ENCODE measurements at places on chromosomes 3 and 15. TPM values are rescaled to one million over a fixed set of nuclear protein-coding genes. Genes with fewer than 3 reads are reported as not detected.
A peak's percentile ranks its signal among the peaks of the same experiment; 100 is the strongest.

DNA sequence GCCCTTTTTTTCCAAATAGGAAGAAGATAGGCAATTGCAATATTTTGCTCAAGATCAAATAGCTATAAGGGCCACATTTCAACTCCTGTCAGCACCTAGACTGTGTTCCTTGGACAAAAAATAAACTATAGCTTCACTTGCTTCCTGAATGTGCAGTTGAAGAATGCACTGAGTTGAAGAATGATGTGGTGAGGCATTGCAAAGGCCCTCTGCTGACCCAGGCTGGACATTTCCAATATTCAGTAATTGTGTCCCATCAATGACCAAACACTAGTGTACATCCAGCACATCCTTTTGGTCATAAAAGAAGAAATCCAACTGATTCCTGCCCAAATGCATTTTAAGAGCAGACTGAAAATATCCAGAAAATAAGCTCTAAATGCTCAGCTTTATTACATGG, 424.8 kb upstream of the TGFBR2 start:
- DNase-seq: no peak
- H3K4me3 ChIP-seq: no peak overlapping the region
- no peaks in the 10 kb centered on the region for H3K27me3 ChIP-seq
- H3K4me1 ChIP-seq: no peaks in the 10 kb centered on the region
- H3K27ac ChIP-seq: no peak overlapping the region

DNA sequence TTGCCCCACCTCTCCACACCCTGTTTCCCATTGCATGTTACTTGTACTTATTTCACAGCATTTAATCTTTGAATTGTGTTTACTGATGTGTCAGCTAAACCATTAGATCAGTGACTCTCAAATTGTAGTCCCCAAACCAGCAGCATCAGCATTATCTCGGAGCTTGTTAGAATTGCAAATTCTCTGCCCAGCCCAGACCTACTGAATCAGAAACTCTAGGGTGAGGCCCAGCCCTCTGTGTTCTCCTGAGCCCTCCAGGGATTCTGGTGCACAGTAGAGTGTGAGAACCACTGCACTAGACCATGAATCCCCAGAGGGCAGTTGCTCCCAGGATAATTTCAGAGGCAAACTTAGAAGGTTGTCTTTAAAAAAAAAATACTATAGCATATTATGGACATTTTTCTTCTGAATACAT, 13.0 kb downstream of the PLD1 start:
- peaks cover 32% of the 10 kb centered on the region for H3K4me1 ChIP-seq
- DNase-seq: no peak
- H3K4me3 ChIP-seq: no peak overlapping the region
- no peak overlapping the region for H3K27ac ChIP-seq
- H3K27me3 ChIP-seq: no peaks in the 10 kb centered on the region

DNA sequence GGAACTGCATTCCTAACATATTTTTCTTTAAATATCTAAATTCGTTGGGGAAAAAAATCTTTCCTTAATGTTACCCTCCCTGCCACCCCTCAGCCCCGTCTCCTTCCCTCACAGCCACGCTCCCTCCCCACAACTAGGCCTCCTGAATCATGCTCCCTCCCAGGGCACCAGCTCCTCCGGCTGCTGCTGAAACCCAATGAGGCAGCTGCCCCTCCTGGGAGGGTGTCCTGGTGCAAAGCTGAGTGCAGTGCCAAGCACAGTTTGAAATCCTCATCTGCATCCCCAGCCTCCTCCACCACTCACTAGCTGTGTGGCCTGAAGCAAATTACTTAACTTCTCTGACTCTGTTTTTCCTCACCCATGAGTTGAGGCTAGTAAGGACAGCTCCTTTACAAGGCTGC, 2.7 kb upstream of the NR2E3 start:
- no peaks in the 10 kb centered on the region for H3K27me3 ChIP-seq
- H3K27ac ChIP-seq: no peak overlapping the region
- no peak overlapping the region for H3K4me3 ChIP-seq
- no peak for DNase-seq
- no peaks in the 10 kb centered on the region for H3K36me3 ChIP-seq
- H3K4me1 ChIP-seq: peaks cover 6% of the 10 kb centered on the region

GRCh38 chr15:66253418-66254088, at the start of gene MEGF11:
Gene MEGF11, minus strand, starts transcription at chr15:66253750. Its CDS starts 125,347 bp downstream, at chr15:66128403.
- no peaks in the 10 kb centered on the region for H3K36me3 ChIP-seq
- H3K4me3 ChIP-seq: peak within 1 kb of the TSS; percentile 78

DNA sequence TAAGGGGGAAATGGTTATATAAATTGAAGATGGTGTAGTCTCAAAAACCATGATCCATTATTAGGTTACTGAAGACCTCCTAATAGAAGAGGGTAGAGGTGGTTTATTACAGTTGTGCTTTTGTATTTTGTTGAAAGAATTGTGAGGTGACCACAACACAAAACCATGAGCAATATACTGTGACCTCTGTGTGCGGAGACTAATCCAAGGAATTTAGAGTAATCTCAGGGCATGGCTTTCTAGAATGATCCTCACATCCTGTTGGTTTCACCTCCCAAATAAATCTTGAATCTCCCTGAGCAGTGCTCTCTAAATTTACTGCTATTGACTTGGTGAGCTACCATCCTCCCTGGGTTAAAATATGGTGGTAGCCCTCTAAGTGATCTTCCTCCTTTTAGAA, 52.3 kb downstream of the PTPRG start:
- no peak for DNase-seq
- H3K36me3 ChIP-seq: no peaks in the 10 kb centered on the region
- no peaks in the 10 kb centered on the region for H3K27me3 ChIP-seq
- H3K4me1 ChIP-seq: no peaks in the 10 kb centered on the region

- DNase-seq: no peak
- no peaks in the 10 kb centered on the region for H3K27me3 ChIP-seq
- H3K4me1 ChIP-seq: no peaks in the 10 kb centered on the region
- H3K36me3 ChIP-seq: peaks cover 29% of the 10 kb centered on the region
- H3K27ac ChIP-seq: no peak overlapping the region
Measured at GRCh38 chr15:59131969-59132562, 27.1 kb downstream of the CCNB2 start.

BFSP2 gene
- total RNA-seq: not detected

ZCWPW2 gene
- total RNA-seq: 1.1 TPM

FBXW12 gene
- not detected for total RNA-seq
